ENCODE measurements at places on chromosomes 2 and 18.

DNA sequence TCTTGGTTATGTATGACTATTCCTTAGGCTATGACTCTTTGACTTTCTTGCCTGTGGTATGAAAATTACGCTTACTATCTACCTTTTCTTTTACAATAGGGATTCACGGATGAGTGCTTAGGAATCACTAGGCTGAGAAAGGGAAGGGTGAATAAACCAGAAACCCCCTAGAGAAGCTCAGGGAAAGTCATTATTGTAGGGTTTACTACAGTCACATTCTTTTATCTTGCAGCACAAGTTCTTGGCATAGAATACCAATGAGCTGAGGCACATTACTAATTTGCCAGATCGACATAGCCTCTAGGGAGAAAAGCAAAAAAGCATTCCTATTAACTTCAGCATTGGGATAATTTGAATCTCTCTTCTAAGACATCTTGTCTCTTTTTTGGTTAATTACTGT is 103.3 kb downstream of the ST6GAL2 start:
- DNase-seq = no peak

DNA sequence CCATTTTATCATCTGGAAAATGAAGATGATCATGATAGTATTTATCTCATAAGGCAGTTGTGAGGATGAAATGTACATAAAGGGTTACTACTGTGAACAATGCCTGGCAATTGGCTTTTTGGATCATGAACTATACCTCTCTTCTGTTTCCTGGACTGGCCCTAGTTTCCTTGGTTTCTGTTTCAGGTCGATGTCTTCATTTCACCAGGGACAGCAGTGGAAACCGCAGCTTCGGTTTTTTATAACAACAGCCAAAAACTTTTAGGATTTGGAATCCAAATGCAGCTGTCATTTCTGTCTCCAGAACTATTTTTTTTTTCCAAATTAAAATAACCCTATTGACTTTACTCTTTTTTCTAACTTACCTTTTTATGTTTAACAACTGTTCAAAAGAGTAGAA is 425.1 kb downstream of the RND3 start:
- DNase-seq = no peak

DNA sequence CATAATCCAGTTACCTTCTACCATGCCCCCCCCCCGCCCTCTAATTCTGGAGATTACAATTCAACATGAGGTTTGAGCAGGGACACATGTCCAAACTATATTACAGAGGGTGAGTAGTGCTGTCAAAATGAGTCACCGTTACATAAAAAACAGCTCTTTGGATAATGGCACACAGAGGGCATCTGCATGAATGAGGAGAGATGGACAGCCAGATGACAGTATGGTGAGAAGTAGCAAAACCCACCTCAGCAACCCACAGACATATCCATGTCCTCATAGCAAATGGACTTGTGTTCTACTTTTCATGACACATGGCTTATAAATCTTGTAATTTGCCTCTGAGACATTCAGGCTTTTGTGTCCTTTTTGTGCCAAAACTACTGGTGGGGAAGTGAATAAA is 132.0 kb downstream of the EML6 start:
- no peak for DNase-seq

- no peak for DNase-seq
These were observed 295.3 kb upstream of the COL3A1 start for GRCh38 chr2:188678882-188679281.

GRCh38 chr18:62339106-62339988 is 14.2 kb downstream of the TNFRSF11A start:
- no peak for DNase-seq

- DNase-seq = no peak
These were observed 374.6 kb downstream of the IRS1 start for GRCh38 chr2:226424971-226425370.

- no peak for DNase-seq
These were observed 35.6 kb upstream of the FEZ2 start for GRCh38 chr2:36633470-36634092.

- DNase-seq = no peak
These were observed 1601.1 kb downstream of the LRP1B start for GRCh38 chr2:140529706-140530105.

GRCh38 chr2:152201466-152201830 is 25.9 kb upstream of the STAM2 start:
- no peak for DNase-seq

- no peak for DNase-seq
These were observed 91.6 kb downstream of the DNER start for GRCh38 chr2:229622495-229623355.

DNA sequence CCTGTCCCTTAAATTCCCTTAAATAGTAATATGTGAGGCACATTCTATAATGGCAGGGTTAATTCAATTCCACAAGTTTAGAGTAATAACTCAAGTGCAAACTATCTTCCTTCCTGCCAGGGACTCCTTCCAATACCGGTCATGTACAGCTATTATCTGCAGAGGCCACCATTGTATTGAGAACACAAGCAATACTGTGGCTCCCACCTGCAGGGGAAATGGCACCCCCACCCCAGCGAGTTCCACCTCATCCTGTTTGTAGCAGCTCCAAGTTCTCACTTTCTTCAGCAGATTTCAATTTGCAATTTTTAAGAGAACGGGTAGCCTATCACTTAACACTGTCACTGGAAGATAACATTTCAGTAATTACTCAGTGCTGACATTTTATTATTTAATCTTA is 172.1 kb upstream of the PID1 start:
- DNase-seq = no peak

DNA sequence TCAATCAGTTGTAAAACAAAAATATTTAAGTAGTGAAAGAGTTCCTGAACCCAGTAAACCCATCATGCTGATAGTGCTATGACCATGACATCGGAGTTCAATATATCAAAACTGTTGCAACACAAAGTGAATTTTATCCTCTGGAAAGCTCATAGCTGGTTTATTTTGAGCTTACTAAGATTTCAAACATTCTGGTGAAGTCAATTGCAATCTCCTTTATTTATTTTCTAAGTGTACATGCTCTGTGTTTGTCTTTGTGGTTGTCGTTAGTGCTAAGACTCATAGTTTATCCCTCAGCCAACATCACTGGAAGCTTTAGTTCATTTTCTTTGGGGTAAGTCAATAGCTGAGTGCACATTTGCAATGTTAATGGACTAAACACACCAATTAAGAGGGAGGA is 91.9 kb downstream of the QPCT start:
- no peak for DNase-seq

DNA sequence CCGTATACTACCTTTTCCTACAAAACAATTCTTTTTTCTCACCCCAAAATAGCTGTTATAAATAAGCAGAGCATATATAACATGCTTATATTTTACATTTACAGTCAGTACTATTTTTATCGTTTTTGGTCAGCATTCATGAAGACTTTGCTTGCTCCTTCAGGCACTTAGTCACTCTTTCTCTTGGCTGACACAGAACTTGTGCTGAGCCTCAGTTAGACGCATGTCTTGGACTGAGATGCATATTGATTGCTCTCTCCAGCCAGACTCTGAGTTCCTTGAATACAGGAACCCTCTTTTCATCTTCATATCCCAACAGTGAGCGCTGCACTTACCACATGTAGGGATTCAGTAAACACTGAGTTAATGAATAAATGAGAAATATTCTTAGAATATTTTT is 158.3 kb downstream of the RTN4 start:
- DNase-seq = no peak

DNA sequence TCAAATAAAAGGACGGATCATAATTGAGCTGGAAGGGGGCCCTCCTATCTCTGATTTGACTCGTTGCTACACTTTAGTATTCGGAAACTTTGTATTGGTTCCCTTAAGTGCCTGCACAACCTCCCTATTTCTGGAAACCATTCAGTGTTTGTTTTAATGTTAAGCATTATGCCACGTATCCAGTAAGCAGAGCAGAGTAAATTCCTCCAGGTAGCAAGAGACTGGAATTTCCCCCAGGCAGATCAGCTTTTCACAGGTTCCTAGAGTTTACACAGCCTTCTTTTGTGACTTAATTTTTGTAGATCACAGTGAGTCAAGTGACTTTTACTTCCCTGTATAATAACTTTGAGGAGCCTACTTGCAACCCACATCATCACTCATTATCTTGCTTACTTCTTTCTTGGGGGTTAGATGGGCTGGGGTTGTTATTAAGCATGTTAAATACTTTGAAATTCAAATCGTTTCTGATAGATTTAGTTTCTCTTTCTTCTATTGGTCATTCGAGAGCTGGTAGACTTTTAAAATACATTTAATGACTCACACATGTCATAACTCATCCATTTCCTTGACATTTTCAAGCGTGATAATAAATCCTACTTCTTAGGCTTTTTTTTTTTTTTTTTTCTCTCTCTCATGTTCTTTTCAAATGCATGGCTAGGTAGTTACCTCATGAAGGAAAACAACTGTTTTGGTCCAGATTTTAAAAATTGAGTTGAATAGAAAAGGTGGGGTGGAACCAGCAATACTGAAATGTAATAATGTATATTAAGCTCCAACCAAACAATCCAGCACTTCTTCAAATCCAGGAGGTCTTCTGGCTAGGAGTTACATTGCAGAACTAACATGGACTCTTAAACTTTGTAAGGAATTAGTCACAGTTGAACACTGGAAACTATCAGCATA is 219.3 kb downstream of the NEDD4L start:
- no peak for DNase-seq

DNA sequence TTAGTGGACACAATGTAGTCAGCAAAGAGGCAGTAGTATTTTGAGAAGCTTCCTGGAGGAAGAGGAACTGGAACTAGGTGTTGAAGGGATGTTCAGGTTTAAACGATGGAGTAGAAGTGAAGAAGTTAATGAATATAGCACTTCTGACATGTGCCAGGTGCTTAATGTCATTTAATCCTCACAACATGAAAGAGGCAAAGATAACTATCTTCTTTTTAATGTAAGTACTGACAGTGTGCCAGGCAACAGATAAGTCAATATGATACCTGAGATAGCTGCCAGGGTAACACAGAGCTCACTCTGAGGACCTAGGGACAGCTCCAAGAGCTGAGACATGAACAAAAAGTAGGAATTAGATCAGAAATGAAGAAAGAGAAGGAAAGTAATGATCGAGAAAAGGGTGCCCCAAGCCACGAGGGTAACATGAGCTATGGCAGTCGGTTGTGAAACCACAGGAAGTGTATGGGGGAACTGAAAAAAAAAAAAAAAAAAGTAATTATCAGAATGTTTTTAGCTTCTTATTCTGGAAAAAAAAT is 140.7 kb downstream of the RNF144A start:
- DNase-seq = no peak

GRCh38 chr18:6775237-6775636 is 45.7 kb downstream of the ARHGAP28 start:
- DNase-seq = no peak

DNA sequence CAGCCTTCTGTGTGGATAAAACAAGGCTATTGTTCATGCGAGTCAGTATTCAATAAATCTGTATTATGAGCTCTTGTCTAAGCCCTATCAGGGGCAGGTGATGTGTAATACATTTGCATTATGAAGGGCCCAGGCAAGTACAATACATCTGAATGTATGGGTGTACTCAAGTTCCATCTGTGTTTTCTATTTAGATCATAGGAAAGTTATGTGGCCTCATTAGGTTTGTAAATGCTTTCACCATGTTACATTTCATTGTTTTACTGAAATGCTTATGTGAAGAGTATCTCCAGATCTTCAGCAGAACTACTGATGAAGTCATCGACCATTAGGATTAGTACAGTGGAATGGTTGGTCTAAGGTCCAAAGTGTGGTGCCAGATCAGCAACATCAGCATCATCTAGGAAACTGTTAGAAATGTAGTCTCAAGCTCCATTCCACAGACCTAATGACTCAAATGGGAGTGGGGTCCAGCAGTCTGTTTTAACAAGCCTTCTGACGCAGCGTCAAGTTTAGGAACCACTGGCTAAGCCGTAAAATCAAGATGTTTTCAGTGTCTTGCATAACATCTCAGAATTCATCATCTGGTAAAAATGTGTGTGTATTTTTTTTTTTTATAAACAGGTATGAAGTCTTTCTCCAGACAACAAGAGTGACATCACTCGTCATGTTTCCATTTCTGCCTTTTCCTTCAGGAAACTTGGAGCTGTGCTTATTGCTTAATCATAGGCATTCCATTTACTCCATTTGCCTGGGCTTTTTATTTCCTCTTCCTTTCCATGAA is 80.5 kb downstream of the LYPD6 start:
- no peak for DNase-seq

GRCh38 chr2:55986700-55987440 is 63.3 kb upstream of the EFEMP1 start:
- DNase-seq = no peak

DNA sequence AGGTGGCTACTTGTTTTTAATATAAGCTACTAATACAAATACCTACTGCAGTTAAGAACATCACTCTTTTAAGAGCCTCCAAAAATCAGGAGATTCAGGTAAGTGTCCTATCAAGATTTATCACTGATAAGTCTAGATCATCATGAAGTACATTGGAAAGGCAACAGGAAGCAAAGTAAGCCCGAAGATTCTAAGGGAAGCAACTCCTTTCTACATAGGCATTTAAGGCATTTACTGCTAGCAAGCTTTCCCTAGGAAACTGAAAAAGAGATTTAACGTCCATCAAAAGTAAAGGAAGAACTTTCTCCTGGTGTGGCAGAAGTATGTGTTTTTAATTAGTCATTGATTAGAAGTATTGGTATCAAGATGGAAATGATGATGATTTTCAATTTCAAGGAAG is 3.7 kb downstream of the STK17B start:
- no peak for DNase-seq

- no peak for DNase-seq
These were observed 107.2 kb downstream of the RNF152 start for GRCh38 chr18:61785588-61785987.

GRCh38 chr2:234703258-234703657 is 206.4 kb upstream of the ARL4C start:
- DNase-seq = no peak

GRCh38 chr2:231929961-231930592 is 3.9 kb upstream of the NPPC start:
- no peak for DNase-seq

DNA sequence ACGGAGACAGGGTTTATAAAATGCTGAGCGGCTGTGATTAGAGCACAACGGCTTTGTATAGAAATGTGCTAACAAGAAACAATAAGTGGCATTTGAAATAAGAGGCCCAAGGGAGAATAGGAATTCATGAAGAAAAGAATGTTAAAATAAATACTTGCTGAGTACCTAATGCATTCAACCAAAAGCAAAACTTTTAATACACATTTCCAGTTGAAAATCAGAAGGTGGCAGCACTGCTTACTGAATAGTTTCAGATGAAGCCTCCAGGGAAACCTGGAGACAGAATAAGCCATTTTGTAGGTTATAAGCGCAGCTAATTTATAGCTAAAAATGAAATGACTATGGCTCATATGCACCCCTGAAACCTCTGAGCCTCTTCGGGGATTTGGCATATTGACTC is 286.6 kb downstream of the DPP10 start:
- no peak for DNase-seq

- no peak for DNase-seq
These were observed 1034.3 kb upstream of the NXPH2 start for GRCh38 chr2:139814458-139814857.
